ENCODE measurements at places on chromosomes 5 and 9.

GRCh38 chr5:132190161-132190817, 37.4 kb downstream of the P4HA2 start:
- peak; percentile 17 for DNase-seq

DNA sequence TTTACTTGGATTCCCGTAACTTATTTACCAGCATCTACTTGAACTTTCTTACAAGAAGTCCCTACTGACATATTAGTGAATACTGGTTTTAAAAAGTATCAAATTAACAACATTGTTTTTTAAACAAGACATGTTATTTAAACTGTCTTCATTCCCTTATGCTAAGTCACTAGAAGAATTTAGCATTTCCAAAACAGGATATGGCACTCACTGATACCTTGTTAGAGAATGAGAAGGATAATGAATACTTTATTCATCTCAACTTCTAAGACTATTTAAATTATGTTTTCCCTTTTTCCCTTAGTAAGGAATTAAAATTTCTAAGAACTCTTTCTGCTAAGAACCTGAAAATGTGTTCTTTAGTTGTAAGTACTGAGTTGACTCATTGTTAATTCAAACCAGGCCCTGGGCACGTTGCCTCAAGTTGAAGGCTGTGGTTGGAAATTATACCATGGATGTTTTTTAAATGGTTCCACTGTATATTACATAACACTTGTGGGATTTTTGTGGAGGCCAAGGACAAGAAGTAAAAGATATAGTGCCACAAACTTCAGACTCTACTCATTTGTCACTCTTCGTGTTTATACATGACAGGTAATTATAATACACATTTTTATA, 219.0 kb upstream of the EDIL3 start:
- no peak for DNase-seq

DNA sequence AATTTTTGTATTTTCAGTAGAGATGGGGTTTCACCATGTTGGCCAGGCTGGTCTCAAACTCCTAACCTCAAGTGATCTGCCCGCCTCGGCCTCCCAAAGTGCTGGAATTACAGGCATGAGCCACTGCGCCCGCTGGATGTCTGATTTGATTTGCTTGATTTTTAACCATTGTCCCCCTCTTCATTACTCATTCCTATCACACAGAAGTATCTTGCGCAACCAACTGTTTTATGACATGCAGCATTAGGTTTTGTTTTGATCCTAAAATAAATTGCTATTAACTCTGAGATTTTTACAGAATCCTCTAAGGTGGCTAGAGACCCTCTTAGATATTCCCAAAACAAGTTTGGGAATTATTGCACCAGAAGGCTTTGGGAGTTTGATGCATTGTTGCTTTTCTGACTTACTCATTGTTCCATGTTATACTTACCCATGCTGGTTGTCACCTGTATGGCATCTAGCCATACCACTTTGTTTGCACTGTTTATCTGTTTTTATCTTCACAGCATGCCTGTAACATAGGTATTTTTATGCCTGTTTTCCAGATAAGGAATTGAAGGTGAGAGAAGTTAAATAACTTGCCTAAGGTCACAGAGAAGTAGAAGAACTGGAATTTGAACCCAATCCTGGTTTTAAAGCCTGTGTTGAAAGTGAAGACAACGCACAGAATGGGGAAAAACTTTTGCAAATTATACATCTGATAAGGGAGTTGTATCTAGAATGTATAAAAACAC, 35.9 kb upstream of the PWWP2A start:
- no peak for DNase-seq

- no peak for DNase-seq
These were observed 40.1 kb upstream of the PDE8B start for GRCh38 chr5:77170196-77170890.

DNA sequence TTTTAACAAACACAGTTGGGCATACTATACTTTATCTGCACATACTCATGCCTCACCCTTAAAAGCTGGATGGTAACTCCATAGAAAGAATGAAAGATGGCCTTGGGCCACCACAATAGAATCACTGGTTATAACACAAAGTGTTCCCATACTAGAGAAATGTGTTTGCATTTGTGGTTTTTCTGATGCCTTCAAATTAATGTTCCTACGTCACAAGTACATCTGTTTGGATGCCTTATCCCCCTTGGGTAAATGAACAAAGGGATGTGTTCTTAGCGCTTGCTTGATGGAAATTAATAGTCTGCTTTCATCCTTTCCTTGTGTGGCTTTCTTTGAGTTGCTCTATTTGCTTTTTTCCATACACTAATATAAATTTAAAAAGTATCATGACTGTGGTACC, 291.1 kb upstream of the PDE4D start:
- DNase-seq, result no peak

- no peak for DNase-seq
These were observed 605.4 kb upstream of the CLINT1 start for GRCh38 chr5:158464383-158464782.

DNA sequence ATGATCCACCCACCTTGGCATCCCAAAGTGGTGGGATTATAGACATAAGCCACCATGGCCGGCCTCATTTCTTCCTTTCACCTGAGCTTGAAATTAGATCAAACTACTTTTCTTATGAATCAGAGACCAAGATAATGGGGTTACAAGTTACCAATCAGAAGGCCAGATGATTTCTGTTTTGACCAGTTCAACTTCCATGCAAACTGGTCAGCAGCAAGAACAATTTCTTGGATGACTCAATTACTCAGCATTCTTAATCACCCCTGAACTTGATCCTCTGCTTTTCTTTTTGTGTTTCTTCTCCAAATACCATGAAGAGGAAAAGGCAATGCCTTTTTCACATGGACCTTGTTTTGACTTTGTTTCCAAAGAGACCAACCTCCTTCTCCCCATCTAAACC, 10.0 kb upstream of the PLIN2 start:
- no peak for DNase-seq

GRCh38 chr9:129482521-129483414, 138.1 kb downstream of the C9orf50 start:
- peak; percentile 45 for DNase-seq

GRCh38 chr5:168110870-168111832, 180.3 kb upstream of the WWC1 start:
- DNase-seq, result no peak

All from activated CD4-positive, alpha-beta T cell treated with anti-CD3 and anti-CD28 coated beads for 4 hours (primary cell).